ENCODE measurements at places on chromosomes 3 and 15.

GRCh38 chr3:42262525-42262924 is 3.5 kb downstream of the CCK start:
- no peak for DNase-seq

GRCh38 chr15:28133281-28133680 is 34.2 kb upstream of the OCA2 start:
- no peak for DNase-seq

- DNase-seq, result no peak
Measured at GRCh38 chr15:87743562-87743961, 513.0 kb downstream of the NTRK3 start.

DNA sequence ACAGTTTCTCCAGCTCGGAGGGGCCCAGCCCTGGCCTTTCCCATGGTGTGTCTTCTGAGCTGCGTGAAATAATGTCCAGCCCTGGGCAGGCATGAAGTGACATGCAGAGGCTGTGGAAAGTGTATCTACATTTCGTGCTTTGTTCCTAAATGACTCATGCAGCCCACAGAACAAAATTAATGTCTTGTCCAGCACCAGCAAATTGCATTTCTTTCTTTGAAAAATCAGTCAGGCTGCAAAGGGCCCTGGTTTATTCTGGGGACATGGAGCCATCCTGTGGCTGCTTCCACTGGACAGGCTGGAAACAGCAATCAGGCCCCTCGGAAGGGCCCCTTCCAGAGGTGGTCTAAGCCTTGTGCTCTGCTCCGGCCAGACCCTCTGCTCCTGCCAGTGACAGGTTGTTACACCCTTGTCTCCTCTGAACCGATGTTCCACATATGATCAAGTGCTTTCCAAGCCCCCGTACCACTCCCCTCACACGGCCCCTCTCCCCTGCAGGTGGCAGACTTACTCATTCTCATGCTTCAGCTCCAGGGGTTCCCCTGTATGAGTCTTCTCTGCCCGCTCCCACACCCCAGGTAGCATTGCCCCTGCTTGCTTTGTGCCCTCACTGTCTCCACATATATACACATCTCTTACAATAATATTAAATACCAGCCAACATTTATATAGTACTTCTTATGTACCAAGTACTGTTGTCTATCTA is 33.7 kb downstream of the CRYGS start:
- DNase-seq, result no peak

- DNase-seq, result no peak
Measured at GRCh38 chr3:144200466-144200865, 228.8 kb downstream of the DIPK2A start.

- no peak for DNase-seq
Measured at GRCh38 chr3:119401069-119401468, 62.3 kb downstream of the TMEM39A start.
